ENCODE measurements at places on chromosomes 3 and 15. TPM values are rescaled to one million over a fixed set of nuclear protein-coding genes. Genes with fewer than 3 reads are reported as not detected.

The ROBO2 gene
- total RNA-seq: 132 TPM

The ITIH3 gene
- total RNA-seq: 0.66 TPM

The SST gene
- total RNA-seq: not detected

The ACTC1 gene
- total RNA-seq: 136 TPM

The P3H2 gene
- total RNA-seq: 46.3 TPM

The ROPN1 gene
- total RNA-seq: not detected

The GABRB3 gene
- total RNA-seq: 44.0 TPM

The GRK7 gene
- 1.3 TPM for total RNA-seq

The HYAL1 gene
- total RNA-seq: 1.1 TPM

The FHIT gene
- total RNA-seq: 6.8 TPM

The PLA2G4D gene
- total RNA-seq: not detected

The SERPINI2 gene
- not detected for total RNA-seq

The FANCD2OS gene
- total RNA-seq: not detected

The FSD2 gene
- 2.9 TPM for total RNA-seq

The MKRN2OS gene
- total RNA-seq: not detected

The CCRL2 gene
- 1.7 TPM for total RNA-seq

Data from camera-type eye (tissue), 1 donor.